ENCODE measurements at places on chromosomes 3 and 15. TPM values are rescaled to one million over a fixed set of nuclear protein-coding genes. Genes with fewer than 3 reads are reported as not detected.

Gene IL12A
- 2.0 TPM for total RNA-seq

Gene SAMMSON
- total RNA-seq: not detected

Gene C3orf22
- total RNA-seq: not detected

Gene PLA2G4E
- total RNA-seq: not detected

Gene TUBGCP5
- 28.1 TPM for total RNA-seq

Gene TGM4
- total RNA-seq: not detected

Gene RBP2
- not detected for total RNA-seq

Gene C3orf18
- 12.6 TPM for total RNA-seq

Gene DTX3L
- total RNA-seq: 2.4 TPM

Gene TMEM115
- 18.3 TPM for total RNA-seq

Gene ADIPOQ
- total RNA-seq: not detected

Gene TM4SF18
- 3.7 TPM for total RNA-seq

Gene SAXO2
- total RNA-seq: 4.1 TPM

Gene SLITRK3
- 11.0 TPM for total RNA-seq

Gene SLC6A11
- 27.3 TPM for total RNA-seq

Gene C2CD4A
- under 0.01 TPM for total RNA-seq

Gene NR2E3
- total RNA-seq: not detected

Gene GPR27
- 43.6 TPM for total RNA-seq

Gene CTSH
- 4.9 TPM for total RNA-seq

Gene TMEM212
- total RNA-seq: not detected

Gene XCR1
- not detected for total RNA-seq

Gene NANOGP8
- total RNA-seq: not detected

Gene LXN
- 7.3 TPM for total RNA-seq

Gene SKOR1
- 0.41 TPM for total RNA-seq

Gene NAALADL2
- 4.9 TPM for total RNA-seq

Gene GOLGA8Q
- total RNA-seq: not detected

Gene ARRDC4
- total RNA-seq: 40.4 TPM

Gene MITF
- total RNA-seq: 1.6 TPM

Gene C15orf62
- not detected for total RNA-seq

Gene GABRR3
- not detected for total RNA-seq

Gene LMAN1L
- total RNA-seq: not detected

Gene BCL2A1
- total RNA-seq: 0.82 TPM

Gene ACKR2
- total RNA-seq: not detected

Gene SLC22A13
- total RNA-seq: under 0.01 TPM

Gene CHRD
- 2.0 TPM for total RNA-seq

Gene GPR171
- total RNA-seq: not detected

Gene DENND6A
- 46.1 TPM for total RNA-seq

Gene LYZL4
- total RNA-seq: not detected

Gene RAB6B
- 43.2 TPM for total RNA-seq

Gene OR4M2
- total RNA-seq: not detected

Gene RTP3
- not detected for total RNA-seq

Gene TMED3
- total RNA-seq: 28.5 TPM

Gene PIGZ
- total RNA-seq: 2.9 TPM
